ENCODE measurements at places on chromosomes 4 and X. TPM values are rescaled to one million over a fixed set of nuclear protein-coding genes. Genes with fewer than 3 reads are reported as not detected.

Gene WAS
- 0.82 TPM for total RNA-seq

Gene NIPAL1
- total RNA-seq = 0.82 TPM

Gene MGAT4D
- not detected for total RNA-seq

Gene BEX5
- 0.21 TPM for total RNA-seq
